ENCODE measurements at places on chromosomes 7 and 10.

- DNase-seq, result no peak
These were observed 56.0 kb downstream of the TACR2 start for GRCh38 chr10:69360485-69361302.

- no peak for DNase-seq
These were observed 97.3 kb upstream of the COL1A2 start for GRCh38 chr7:94297397-94297838.

DNA sequence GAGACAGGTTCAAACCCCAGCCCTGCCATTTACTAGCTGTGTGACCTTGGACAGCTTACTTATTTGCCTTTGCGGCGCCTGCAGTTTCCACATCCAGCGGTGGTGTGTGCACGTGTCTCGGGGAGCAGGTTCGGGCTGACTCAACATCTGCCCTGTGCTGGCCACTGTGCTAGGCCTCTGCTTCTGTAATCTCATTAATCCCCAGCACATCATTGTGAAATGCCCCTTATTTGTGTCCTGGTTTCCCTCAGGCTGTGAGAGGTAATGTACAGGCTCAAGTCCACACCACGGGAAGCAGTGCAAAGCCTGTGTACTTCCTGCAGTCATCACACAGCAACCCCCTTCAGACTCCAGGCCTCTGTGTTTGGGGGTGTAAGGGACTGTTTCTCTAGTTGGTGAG, 285.7 kb downstream of the RPS24 start:
- no peak for DNase-seq

DNA sequence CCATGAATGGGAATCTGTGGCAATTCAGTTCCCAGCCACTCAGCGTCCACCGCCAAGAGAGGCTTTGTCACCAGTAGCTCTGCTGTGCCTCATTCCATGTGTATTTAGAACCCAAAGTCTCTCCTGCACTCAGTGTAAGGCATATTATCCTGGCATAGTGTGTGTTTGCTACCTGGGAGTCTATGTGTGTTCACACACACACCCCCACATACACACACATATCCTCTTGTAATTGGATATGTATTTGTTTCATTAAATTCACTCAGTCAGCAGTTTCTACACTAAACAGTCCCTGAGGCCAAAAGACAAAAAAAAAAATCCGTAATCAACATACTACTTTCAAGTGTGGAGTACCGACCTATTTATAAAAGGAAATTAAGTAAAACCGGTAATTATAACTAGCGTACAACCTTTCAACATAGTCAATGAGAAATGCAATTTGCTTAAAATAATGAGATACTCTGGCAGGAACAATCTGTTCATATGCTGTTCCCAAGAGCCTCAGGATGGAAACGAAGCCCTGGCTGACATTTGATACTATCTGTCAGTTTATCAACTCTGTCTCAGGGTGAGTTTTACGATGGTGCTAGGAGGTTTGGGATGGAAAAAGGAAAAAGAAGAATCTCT, 425.8 kb upstream of the CELF2 start:
- DNase-seq, result no peak

DNA sequence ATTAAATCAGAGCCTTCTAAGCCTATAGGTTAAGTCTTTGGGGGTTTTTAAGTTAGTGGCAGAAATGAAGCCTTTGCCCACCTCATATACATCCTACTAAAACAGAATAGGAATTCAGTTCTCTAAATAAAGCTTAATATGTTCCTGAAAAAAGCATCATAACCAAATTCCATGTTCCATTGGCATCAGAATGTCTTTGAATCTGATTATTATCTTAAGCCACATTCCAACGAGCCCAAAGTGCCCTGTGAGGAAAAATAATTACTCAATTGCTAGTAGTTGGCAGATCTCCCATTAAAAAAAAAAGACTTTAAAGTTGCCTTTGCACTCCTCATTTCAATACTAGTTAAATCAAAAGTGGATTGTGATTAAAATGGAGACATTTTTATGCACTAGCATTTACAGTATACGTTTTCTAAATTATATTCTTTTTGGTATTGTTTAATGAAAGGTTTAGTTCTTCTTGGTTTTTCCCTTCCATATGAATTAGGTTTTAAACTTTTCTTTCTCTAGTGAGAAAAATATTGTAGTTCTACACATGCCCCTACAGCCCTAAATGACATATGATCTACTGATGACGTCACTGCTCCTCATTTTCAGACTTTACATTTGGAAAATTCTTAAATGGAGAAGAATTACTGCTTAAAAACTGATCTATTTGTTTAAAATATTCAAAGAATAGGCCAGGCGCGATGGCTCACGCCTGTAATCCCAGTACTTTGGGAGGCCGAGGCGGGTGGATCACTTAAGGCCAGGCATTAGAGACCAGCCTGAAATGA, 54.3 kb upstream of the CABCOCO1 start:
- DNase-seq, result no peak

GRCh38 chr10:121781101-121781500, 146.7 kb downstream of the ATE1 start:
- DNase-seq, result no peak
